ENCODE measurements at places on chromosomes 7 and 10. TPM values are rescaled to one million over a fixed set of nuclear protein-coding genes. Genes with fewer than 3 reads are reported as not detected.

CUBN gene
- total RNA-seq, result 1.3 TPM

FRG2B gene
- total RNA-seq, result not detected

ACTR3C gene
- 0.50 TPM for total RNA-seq

KNDC1 gene
- total RNA-seq, result 0.50 TPM

ITGB1 gene
- total RNA-seq, result 2,693 TPM

TMEM176A gene
- 61.1 TPM for total RNA-seq

ZNF503 gene
- total RNA-seq, result 8.2 TPM

DYDC1 gene
- total RNA-seq, result not detected

AGAP9 gene
- total RNA-seq, result 2.8 TPM

TAS2R41 gene
- total RNA-seq, result not detected

PMS2 gene
- 28.1 TPM for total RNA-seq

OR6V1 gene
- not detected for total RNA-seq

PILRA gene
- 0.33 TPM for total RNA-seq

IGF2BP3 gene
- total RNA-seq, result 4.3 TPM

ATP5F1C gene
- 170 TPM for total RNA-seq

GPR85 gene
- 9.2 TPM for total RNA-seq
